Right renal cortex interstitium (tissue), 3 donors: ENCODE measurements at places on chromosomes 2 and 18. TPM values are rescaled to one million over a fixed set of nuclear protein-coding genes. Genes with fewer than 3 reads are reported as not detected.

- DNase-seq: no peak
These were observed 23.3 kb downstream of the MARCHF7 start for GRCh38 chr2:159735648-159736047.

GRCh38 chr2:226123300-226123699, 676.3 kb downstream of the IRS1 start:
- DNase-seq: no peak

GRCh38 chr2:237498341-237498740, 11.3 kb downstream of the MLPH start:
- no peak for DNase-seq

DNA sequence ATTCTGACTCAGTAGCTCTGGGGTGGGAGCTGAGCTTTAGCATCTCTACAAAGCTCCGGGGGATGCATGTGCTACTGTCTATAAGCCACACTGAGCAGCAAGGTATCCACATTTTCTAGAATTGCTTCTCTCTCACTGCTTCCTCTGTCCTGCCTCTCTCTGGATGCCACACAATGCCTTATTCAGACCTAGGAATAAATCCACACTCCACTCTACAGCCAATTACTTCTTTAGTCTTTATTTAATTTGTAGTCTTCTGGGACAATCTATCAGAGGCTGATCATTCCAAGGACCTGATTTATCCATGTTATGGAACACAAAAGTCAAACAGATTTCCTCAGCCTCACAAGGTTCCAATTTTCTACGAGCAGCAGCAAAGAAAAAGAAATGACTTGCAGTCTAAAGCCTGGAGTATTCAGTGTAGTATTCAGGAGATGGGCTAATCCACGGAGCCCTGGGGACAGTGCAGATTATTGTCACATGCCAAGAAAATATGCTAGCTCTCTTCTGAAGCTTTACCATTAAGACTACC, 4.4 kb downstream of the BCL2 start:
- no peak for DNase-seq

DNA sequence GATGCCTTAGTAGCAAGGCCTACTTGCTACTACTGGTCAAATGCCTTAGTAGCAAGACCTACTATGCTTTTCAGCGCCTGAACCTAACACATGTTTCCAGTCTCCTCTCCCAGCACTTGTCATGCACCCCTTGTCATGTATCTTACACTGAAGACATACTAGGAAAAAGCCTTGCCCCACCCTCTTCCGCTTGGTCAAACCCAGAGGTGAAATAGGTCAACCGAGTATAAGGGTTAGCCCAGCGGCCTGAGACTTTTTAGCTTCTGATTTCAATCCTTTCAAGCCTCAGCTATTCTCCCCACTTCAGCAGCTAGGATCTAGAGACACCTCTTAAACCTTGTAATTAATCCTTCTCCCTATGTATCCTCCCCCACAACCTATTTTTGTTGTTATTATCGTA, 73.3 kb downstream of the UPP2 start:
- no peak for DNase-seq

DNA sequence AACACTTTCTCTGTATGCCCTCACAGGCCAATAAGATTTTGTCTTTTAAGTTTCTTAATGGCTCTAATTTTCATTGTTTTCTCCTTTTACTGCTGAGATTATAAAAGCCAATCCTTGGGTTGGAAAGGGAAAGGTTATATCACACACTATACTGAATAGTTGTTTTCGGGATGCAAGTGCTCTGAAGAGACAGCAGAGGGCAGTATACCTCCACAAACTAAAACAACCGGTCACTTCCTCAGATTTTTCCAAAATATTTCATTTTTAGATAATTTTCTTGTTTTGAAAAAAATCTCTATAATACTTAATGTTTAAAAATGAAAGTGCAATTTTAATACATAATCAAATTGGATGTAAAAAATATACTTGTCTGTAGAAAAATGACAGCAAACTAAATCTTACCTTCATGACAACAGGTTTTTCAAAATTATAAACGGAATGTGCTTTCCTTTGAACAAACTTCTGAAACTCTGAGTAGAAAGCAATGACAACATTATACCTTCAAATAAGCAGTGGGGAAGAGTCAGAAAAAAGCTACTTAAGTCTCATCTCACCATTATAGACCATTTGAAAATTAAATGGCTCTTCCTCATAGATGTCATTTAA, 82.7 kb downstream of the ORC4 start:
- no peak for DNase-seq

The CERKL gene
- 18.3 TPM for polyA plus RNA-seq
